DMS153 (cell line): ENCODE measurements at places on chromosomes 11 and 22.
A peak's percentile ranks its signal among the peaks of the same experiment; 100 is the strongest.

GRCh38 chr22:46007003-46007847 is 30.3 kb upstream of the WNT7B start:
- DNase-seq: peak; percentile 70

- DNase-seq: no peak
These were observed 282.5 kb downstream of the CTTN start for GRCh38 chr11:70680781-70681281.

DNA sequence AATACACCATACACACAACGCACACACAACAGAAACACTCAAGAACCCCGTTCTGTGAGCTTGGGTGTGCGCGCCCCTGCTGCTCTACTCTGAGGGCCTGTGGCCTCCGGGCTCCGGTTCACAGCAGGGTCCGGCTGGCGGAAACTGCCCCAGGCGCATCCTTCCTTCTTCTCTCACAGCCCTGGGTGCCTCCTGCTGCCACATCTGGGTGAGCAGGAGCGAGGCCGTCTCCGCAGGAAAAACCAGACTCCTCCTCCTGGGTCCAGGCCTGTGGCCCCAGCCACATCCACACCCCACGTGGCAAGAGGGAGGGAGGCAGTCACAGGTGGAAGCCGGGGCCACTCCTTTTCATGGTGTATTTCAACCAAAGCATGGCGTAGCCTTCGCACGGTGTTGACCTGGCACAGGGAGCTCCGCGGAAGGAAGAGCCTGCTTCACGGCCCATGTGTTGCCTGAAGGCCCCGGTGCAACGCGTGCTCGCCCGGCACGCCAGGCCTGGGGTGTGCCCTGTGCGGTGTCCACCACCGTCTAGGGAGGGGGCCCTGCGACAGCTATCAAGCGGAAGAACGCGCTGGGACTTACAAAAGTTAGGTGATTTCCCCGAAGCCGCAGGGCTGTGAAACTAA is 1502.7 kb downstream of the TBC1D22A start:
- no peak for DNase-seq

DNA sequence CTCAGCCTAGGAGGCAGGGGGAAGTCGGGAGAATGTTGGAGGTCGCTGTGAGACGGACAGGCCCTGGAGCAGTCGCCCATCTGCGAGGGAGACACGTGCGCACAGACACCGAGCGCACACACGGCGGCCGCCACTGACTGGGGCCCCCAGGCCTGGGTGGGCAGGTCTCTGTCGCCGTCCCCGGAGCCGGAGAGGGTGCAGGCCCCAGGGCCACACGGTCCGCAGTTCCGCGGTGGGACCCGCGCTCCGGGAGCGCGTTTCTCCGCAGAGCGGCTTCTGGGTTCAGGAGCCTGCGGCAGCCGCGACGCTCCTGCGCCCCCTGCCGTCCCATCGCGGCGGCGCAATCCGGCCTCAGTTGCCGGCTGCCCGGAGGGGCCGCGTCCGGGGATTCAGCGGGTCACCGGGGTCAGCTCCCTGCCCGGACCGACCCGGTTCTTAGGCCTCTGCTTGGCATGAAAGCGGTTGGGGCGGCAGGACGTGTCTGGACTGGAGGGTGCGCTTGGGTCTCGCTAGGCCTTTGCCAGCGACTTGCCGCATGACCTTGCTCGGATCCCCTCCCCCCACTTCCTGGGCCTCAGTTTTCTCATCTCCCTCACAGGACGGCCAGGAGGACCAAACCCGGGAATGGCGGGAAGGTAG is 31.2 kb downstream of the PDE2A start:
- no peak for DNase-seq

DNA sequence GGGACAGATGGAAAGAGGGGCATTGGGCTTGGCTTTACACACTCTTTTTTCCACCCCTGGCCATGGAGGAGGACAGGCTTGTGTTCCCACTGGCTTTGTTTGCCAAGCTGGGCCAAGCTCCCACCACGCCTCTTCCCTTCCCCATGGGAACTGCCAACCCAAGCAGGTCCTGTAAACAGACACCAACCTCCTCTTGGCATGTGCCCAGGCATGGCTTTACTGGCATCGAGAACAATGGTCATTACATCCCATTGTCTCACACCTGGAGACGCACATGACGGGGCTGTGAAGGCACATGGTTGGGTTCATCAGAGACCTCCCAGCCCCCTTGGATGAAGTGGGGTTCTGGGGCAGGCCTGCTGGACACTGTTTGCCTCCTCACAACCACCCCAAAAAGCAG is 11.7 kb downstream of the SEC14L3 start:
- peak; percentile 97 for DNase-seq

- DNase-seq: peak; percentile 44
These were observed 8.2 kb downstream of the SOX6 start for GRCh38 chr11:16347928-16348685.

DNA sequence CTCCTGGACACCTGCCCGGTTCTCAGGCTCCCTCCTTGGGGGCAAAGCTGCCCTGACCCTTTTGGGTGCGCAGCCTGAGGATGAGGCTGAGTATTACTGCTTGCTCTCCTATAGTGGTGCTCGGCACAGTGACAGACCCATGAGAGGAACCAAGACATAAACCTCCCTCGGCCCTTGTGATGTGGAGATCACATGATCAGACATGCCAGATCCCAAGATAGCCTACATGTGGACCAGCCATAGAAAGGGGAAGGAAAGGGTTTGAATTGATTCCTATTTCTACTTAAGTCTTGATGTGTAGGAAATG is 125.3 kb downstream of the VPREB1 start:
- DNase-seq: no peak

- no peak for DNase-seq
These were observed 73.3 kb upstream of the PICALM start for GRCh38 chr11:86142170-86142569.

GRCh38 chr22:47280301-47280700 is 517.9 kb downstream of the TBC1D22A start:
- no peak for DNase-seq

DNA sequence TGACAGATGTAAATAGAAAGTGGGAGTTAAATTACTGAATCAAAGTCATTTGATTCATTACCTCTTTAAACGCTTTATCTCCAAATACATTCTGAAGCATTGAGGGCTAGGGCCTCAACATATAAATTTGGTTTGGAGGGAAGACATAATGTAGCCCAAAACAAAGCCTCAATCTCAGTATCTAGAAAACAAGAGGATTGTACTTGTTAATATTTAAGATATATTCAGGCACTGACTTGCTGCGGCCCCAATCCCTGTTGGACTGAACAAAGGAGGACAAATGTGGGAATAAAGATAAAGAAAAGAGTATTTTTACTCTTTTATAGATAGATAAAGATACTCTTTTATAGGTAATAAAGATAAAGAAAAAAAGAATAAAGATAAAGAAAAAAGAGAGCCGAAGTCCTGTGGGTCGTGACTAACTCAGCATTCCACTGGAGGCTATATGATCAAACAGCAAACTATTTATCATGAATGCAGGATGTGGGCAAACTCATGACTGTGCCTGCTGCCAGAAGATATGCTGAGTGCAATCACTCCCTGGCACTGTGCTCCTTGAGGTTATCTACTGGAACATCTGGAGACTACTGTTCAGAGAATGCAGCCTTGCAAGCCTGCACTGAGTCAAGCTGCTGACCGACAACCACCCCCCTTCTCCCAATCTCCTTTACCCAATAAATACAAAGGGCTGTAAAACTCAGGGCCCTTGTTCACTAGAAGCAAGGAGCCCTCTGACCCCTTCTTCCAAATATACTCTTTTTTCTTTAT is 6.9 kb downstream of the OR10V1 start:
- no peak for DNase-seq

- no peak for DNase-seq
These were observed 135.1 kb downstream of the MIAT start for GRCh38 chr22:26792522-26792921.

- no peak for DNase-seq
These were observed 89.7 kb upstream of the CSNK2A3 start for GRCh38 chr11:11442791-11443190.

- no peak for DNase-seq
These were observed 41.8 kb downstream of the TMPRSS5 start for GRCh38 chr11:113664069-113664980.

- DNase-seq: no peak
These were observed 243.9 kb downstream of the MIAT start for GRCh38 chr22:26901198-26901816.

GRCh38 chr11:12871788-12872321 is 137.3 kb upstream of the RASSF10 start:
- DNase-seq: no peak

DNA sequence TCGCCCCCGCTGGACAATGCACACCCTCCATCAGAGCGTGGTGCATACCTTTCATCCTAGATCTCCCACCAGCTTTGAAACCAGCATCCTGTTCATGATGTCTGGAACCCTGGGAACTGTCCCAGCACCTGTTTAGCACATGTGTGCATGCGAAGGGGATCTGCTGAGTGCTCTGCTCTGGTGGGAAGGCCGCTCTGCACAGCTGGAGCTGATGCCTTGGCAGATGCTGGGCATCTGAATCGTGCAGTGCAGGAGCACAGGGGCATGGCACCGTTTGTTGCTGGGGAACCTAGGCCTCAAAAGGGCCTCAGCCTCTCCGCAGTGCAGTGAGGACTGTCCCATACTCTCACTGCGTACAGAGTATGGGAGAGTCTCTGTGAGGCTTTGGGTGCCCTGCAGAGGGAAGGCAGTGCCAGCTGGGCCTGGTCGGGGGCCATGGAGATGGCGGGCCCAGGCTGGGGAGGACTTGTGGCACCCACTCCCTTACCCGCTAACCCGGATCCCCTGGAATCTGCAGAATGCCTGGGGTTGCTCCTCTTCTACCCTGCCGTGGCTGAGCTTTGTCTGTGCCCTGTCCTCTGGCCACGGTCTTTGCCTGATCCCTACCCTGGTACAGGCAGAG is 72.9 kb upstream of the ATXN10 start:
- DNase-seq: no peak

DNA sequence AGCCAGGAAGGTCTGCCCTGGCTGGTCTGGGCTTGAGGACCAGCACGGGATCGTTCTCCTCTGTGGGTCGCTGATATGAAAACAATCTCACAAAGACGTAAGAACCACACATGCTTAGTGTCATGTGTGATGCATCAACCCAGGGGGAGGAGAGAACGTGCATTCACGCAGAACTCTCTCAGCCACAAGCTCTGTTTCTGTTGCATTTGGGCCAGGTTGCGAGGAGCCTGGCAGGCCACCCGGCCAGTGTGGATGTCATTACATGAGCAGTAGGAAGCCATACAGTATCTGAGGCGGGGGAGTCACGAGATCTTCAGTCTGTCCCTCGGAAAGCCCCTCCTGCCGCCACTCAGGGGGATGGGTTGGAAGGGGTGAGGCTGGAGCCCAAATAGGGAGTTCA is 53.1 kb upstream of the KCNQ1OT1 start:
- DNase-seq: no peak

GRCh38 chr11:129457321-129457720 is 81.7 kb downstream of the BARX2 start:
- peak; percentile 53 for DNase-seq

DNA sequence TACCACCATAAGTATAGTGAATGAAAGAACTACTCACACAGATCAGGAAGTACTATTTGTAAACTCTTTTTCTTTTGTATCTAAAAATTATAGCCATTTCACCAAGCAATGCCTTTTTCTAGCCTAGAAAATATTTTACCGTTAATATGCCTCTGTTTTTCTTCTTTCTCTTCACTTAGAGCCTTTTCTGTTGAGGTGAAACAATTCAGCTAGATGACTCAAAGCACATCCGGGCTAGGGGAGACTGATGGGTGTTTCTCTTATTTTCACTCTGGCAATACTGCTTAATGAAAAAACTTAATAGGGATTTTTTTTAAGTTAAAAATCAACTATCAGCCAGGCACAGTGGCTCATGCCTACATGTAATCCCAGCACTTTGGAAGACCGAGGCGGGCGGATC is 93.3 kb downstream of the SGSM3 start:
- DNase-seq: no peak

- no peak for DNase-seq
These were observed 4.7 kb upstream of the C11orf86 start for GRCh38 chr11:66970371-66970806.

DNA sequence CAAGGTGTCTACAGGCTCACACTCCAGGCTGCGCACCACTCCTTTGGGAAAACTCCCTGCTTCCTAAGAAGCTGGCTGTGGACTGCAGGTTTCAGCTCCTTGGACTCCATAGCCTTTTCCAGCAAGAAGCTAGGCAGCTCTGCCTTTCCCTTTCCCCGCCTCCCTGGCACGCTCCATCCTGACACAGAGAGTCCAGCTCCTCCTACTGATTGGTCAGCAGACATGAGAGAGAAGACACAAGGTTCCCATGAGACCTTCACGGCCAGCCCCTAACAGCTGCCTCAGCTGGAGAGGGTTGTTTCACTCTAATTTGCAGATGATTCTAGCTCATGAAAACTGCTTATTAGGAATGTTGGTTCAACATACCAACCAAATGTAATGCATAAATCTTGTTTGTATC is 27.6 kb downstream of the TENM4 start:
- peak; percentile 4 for DNase-seq

- DNase-seq: no peak
These were observed 18.4 kb downstream of the NEAT1 start for GRCh38 chr11:65440831-65441499.

DNA sequence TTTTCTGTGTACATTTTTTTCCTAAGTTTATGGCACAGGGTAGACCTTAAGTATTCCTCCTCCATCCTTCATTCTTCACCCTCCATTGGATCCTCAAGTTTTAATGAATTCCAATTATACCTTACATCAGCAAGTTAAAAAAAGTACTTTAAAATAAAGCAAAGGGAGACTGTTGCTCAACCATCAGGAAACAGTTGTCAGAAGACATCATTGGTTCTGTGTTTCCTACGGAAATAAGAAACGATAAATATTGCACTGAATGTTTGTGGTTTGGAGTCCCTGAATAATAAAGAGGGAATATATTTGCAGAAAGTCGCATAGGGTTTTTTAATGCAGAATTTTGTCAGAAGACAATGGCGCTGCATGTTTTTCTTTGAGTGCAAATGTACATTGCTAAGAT is 28.1 kb upstream of the LDHA start:
- no peak for DNase-seq

DNA sequence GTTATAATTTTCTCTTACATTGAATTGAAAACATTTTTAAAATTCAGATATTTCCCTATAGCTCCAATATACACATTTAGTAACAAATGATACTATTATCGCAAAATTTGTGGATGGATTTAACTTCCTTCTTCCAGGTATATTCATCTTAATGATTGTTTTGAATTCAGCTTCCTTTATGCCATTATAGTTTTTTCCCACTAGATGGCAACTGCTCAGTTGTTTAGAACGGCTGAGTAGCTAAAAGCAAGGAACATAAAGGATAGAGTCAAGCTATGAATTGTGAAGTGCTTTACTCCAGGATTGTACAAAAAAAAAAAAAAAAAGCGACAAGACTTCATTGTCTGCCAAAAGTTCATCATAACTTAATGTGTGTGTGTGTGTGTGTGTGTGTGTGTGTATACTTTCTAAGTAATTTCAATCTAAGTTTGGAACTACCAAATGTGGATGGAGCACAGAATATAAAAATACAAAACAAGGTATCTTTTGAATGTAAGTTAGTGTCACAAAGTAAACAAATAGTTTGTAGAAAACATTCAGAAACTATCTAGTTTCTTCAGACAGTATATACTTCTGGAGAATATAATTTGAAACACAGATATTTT is 846.4 kb downstream of the DLG2 start:
- peak; percentile 20 for DNase-seq
